Heart left ventricle (tissue), 16 donors: ENCODE measurements at places on chromosomes 2 and 18. TPM values are rescaled to one million over a fixed set of nuclear protein-coding genes. Genes with fewer than 3 reads are reported as not detected.

Gene LPIN1
- 37.4 TPM for total RNA-seq

Gene DNER
- 0.25 TPM for total RNA-seq

Gene REG1B
- total RNA-seq, result not detected

Gene ARHGAP15
- 3.6 TPM for total RNA-seq

- DNase-seq, result no peak
Measured at GRCh38 chr2:205802065-205802464, 119.8 kb downstream of the NRP2 start.

- no peak for DNase-seq
Measured at GRCh38 chr2:86661333-86661732, 37.7 kb upstream of the RNF103 start.

DNA sequence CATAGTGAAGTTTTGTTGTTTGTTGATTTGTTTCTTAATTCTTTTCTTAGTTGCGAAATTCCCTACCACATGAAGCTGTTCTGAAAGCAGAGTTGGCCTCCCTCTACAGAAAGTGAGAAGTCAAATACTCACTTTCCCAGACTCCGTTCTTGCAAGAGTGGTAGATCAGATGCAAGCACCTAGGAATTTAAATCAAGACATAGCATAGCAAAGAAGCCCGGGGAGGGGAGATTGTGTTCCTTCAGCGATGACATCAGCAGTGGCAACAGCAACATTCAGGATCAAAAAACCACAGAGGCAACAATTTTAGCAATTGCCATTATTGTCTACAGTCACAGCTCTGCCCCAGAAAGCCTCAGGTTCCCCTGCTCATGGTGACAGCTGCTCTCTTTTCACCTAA, 580.0 kb downstream of the RNF144A start:
- DNase-seq, result no peak

- no peak for DNase-seq
Measured at GRCh38 chr2:129101186-129101585, 782.5 kb upstream of the HS6ST1 start.

GRCh38 chr2:9401646-9402371, 21.5 kb downstream of the ITGB1BP1 start:
- no peak for DNase-seq
